ENCODE measurements at places on chromosomes 3 and 15.
A peak's percentile ranks its signal among the peaks of the same experiment; 100 is the strongest.

DNA sequence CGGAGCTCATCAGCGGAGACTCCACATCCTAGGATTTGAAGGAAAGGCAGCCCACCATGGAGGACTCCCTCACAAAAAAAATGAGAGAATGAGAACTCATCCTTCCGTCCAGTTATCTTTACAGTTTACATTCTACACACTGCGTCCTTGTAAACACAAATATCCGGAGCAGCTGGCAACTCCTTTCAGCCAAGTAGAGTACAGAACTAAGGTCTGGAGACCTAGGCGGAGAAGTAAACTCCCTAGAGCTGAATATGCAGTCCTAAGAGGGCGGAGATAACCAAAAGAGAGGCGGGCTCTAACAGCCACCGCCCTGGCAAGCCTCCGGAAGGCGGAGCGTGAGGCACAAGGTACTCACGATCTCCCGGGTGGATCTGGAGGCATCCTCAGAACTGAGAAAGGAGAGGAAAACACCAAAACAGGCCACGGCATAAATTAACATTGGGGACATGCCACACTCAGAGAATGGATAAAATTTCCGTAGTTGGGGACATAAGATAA is 924 bp upstream of the SIN3A start:
- peak; percentile 58 for DNase-seq

DNA sequence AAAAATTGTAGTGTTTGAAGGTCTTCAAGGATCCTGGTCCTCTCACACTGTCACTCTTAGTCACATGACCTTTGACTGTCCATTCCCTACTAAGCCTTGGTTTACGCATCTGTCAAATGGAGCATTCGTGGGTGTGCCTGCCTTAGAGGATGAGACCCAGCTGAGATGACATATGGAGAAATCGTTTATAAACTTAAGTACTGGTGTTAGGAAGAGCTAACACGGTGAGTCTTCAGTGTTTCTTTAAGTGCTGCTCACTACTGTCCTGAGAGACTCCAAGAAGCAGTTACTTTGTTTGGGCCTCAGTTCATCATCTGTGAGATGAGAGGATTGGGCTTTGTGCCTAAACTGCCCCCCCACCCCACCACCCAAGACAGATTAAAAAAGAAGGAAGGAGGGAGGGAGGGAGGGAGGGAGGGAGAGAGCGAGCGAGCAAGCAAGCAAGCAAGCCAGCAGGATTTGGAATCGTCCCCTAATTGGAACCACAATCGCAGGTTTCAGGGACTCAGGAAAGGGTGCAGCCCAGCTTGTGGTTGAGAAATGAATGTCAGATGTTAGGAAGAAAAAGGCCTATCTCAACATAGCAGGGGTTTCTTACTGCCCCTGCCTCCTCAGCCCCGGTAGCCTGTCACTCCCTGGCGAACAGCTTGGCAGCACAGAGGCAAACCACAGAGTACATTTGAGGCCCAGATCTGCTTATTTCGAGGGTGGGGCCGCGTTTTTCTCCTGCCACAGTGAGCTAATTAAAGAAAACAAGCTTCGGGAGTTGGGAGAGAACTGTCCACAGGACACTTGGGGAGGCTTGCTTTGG is 32.7 kb downstream of the SMAD3 start:
- peak; percentile 90 for DNase-seq

DNA sequence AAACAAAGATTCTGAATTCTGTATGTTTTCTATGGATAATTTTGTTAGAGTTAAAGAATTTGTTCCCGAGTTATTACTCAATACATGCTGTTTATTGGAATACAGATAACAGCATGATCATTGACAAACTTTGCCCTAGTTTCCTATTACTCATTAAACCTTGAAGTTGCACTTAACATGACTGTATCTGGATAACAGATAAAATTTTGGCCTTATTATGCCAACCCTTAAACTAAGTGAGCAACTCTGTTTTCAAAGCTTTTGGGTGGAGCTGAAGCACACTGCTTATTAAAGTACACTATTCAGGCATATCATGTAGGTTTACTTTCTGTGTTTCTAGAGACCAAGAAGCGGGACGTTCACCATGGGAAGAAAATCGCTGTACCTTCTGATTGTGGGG is at the start of gene AADAC:
TSS of gene AADAC (plus strand) at position 318 of the 400 bp plus-strand sequence. CDS start at position 365, 47 bp downstream.
- no peak for DNase-seq

GRCh38 chr3:113272385-113272779 is 61.0 kb downstream of the BOC start:
- no peak for DNase-seq

DNA sequence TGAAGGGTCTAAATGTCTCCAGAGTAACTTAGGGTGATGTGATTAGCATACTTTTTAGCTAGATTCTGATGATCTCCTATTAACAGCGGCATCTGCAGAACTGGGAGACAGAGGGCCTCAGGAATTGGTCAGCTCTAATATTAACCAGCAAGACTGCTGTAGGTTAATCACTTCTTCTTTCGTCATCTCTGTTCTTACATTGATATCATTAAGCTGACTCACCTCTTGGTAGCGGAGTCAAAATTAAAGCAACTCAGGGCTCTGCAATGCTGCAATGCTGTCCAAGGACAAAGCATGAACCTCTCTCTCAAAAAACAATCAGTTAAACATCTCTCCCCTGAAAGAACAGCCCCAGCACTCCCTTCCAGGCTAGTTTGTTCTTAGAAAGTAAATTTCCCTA is 57.5 kb upstream of the TRA2B start:
- DNase-seq, result no peak

DNA sequence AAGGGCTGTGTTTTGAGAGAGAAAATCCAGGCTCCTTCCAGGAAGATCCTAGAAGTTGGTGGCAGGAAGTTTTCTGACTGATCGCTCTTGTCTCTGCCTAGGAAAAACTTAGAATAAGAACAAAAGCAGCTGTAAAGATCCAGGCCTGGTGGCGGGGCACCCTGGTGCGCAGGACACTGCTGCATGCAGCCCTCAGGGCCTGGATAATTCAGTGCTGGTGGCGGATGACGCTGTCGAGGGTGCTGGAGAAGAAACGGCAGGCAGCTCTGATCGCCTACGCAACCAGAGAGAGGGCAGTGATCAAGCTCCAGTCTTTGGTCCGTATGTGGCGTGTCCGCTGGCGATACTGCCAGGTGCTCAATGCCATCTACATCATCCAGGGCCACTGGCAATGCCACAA is 1.5 kb downstream of the IQCF2 start:
- DNase-seq, result no peak

DNA sequence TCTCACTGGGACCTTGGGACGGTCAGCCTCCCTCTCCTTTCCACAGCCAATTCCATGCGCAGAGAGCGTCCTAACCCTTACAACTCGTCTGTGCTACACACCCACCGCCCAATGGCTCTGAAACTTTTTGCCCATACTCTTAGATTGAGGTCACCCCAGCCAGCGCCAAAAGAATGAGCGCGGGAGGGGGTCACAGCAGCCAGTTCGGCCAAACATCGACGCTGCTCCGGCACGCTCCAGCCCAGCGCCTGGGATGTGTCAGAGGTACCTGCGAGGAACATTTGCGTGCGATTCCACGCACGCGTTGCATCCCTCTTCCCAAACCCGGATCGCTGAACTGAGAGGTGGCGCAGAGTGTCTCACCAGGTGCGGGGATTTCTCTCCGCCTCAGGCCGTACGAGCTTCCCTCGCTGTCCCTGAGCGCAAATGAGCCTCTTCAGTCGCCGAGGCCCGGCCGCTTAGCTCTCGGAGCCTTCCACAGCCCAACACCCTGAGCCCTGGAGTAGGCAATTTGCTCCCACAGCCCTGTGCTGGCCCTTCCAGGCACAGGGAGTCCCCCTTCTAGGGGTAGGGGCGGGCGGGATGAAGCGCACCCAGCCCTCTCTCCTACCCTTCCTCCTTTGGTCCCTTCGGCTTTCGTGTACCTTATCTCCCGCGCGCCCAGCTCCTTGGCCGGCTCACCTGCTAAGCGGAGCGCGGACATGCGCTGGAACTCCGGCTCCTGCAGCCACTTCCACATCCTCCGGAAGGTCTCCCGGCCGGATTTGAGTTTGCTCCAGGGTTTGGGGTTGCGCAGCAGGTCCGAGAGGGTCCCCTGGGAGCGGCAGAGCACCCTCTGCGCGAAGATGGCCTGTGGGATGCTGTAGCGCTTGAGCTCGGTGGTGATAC is 1.8 kb downstream of the ONECUT1 start:
- no peak for DNase-seq

DNA sequence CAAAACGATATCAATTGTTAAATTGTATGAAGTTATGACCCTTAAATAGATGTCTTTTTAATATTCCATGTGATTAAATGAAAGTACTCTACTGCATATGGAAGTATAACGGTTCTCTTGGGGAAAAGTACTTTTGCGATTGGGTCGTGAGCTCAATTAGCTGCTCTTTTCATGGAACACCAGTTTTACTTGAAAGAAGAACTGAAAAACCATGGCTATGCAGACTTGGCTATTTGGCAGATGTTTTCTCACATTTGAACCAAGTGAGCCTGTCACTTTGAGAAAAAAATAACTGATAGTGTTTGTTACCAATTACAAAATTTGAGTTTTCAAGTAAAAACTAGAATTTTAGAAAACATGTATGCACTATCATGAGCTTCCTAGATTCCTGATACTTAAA is 5.9 kb upstream of the INAFM2 start:
- DNase-seq, result no peak

DNA sequence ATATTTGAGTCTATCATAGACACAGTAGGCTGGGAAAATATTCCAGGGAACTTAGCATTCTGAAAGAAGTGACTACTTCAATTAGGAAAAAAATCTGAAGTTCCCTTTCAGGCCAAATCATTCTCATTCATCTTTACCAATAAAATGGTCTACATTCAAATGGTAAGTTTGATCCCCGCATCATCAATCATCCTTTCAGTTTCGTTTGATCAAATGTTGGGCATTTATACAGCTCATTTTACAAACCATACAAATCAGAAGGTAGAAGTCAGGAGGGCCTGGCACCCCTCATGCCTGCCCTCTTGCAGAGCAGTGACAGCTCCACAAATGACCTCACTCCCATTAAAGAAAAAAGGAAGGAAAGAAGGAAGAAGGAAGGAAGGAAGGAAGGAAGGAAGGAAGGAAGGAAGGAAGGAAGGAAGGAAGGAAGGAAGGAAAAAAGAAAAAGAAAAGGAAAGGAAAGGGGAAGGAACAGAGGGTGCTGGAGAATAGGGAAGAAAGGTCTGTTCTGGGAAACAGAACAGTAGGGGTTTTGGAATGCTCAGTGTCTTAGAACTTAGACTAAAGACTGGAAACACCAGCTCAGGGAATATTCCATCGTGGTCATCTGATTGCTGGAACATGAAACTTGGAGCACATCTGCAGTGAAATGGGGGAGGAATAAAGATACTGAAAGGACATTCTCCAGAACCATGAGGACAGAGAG is 86.1 kb downstream of the XXYLT1 start:
- DNase-seq, result no peak

- DNase-seq, result no peak
Measured at GRCh38 chr15:100200287-100200880, 141.4 kb downstream of the ADAMTS17 start.

GRCh38 chr15:88018869-88019641 is 237.5 kb downstream of the NTRK3 start:
- peak; percentile 65 for DNase-seq

DNA sequence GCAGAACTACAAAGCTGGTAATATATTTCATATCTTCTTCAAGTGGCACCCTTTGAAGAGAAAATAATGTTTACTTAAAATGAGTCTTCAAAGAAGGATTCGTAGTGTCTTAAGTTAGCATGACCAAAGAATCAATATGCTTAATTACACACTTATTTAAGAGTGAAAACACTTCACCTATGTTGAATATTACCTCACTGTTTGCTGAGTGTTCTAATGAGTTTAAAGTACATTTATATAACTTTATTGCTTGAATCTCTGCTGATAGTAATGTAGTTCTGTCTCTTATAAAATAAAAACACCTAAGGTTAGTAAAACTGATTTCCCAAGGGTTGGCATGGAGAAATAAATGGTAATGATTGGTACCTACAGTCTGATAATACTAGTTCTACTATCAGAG is 143.3 kb upstream of the SLC2A2 start:
- no peak for DNase-seq

GRCh38 chr3:163924600-163924999 is 1153.7 kb downstream of the SI start:
- no peak for DNase-seq

DNA sequence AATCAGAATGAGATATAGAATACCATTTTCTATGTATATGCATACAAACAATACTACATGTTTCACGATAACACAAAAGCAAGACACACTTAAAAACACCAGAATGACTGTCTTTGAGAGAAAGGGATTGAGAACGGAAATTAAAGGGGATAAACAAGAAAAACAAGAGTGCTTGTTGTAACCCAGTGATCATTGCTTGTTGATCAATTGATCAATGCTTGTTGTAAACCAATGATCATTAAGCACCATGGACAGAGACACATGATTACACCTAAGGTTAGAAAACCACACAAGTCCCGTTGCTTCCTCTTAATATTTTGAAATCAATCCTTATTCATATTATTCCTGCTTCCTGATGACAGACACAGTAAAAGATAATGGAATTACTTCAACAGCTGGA is 1.1 kb upstream of the OR4F15 start:
- no peak for DNase-seq

DNA sequence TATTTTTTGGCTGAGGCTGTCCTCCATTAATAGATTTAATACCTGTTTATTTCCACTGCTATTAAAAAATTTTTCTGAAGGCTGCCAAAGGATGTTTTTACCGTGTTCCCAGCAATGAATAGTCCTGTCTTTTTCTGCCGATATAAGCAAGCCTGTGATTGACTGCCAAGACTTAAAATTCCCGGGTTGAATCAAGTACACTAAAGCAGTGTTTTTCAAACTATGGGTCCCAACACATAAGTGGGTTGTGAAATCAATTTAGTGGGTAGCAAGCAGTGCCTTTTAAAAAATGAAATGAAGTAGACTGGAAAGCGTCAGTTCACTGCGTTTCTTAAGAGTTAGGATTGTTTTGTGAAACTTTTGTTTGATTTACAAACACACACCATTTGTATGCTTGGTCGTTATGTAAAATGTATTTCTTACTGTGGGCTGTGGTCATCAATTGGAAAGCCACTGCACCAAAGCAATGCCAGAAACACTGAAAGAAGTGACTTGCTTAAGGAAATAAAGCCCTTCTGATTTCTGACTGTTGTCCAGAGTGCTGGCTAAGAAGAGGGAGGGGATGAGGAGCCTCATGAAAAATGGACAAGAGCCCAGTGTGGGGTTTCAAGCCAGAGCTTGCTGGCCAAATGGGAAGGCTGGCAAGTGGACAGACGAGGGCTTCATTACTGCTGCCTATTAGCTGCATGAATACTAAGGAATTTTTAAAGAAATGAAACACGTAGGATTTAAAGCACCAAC is 206.0 kb downstream of the THRB start:
- no peak for DNase-seq

- peak; percentile 9 for DNase-seq
Measured at GRCh38 chr3:65751123-65751700, 287.5 kb downstream of the MAGI1 start.

GRCh38 chr3:102756706-102757105 is 321.9 kb downstream of the ZPLD1 start:
- DNase-seq, result no peak

- no peak for DNase-seq
Measured at GRCh38 chr3:42750834-42751233, 22.2 kb downstream of the CCDC13 start.

- DNase-seq, result peak; percentile 20
Measured at GRCh38 chr15:84810073-84810840, 6.9 kb upstream of the ALPK3 start.

GRCh38 chr3:116216761-116217160 is 228.5 kb downstream of the LSAMP start:
- DNase-seq, result no peak

- DNase-seq, result no peak
Measured at GRCh38 chr3:168552251-168552650, 456.5 kb upstream of the GOLIM4 start.

GRCh38 chr15:49646891-49647290 is 26.0 kb downstream of the DTWD1 start:
- DNase-seq, result no peak

- DNase-seq, result no peak
Measured at GRCh38 chr3:186955898-186956696, 25.8 kb downstream of the ST6GAL1 start.
